Activated T-cell treated with anti-CD3 and anti-CD28 coated beads for 24 hours (primary cell): ENCODE measurements at places on chromosomes 13 and 19.

GRCh38 chr19:44346556-44346955 lies 9.9 kb downstream of the ZNF112 start:
- no peak for DNase-seq

DNA sequence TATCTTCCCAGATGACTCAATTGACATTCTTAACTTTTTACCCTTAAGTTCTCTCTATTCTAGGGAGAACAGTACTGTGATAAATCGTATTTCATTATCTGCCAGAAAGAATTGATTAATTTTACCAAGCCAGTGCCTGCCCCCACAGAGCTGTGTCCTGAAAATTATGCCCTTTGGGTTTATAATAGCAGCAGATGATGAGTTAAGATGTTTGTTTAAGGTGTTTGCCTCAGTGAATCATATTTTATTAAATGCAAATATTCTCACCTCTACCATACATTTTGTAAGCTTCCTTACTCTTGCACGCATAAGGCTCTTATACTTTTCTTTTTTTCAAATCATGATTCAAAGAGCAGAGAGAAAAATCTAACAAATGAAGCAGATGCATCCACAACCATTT lies 318.6 kb downstream of the DCT start:
- no peak for DNase-seq

GRCh38 chr19:44051650-44052402 lies at the start of gene ZNF223:
ZNF223 (plus strand) TSS chr19:44052036; CDS start chr19:44055177, 3,141 bp downstream.
- DNase-seq: peak; percentile 68

GRCh38 chr19:14347999-14348889 lies 33.0 kb upstream of the ADGRE5 start:
- peak; percentile 56 for DNase-seq
